Activated CD4-positive, alpha-beta T cell treated with anti-CD3 and anti-CD28 coated beads for 36 hours (primary cell): ENCODE measurements at places on chromosomes 2 and 18. TPM values are rescaled to one million over a fixed set of nuclear protein-coding genes. Genes with fewer than 3 reads are reported as not detected.

GRCh38 chr2:150690870-150691269 lies 203.4 kb upstream of the RND3 start:
- DNase-seq, result no peak
- no peak overlapping the region for H3K4me3 ChIP-seq
- no peaks in the 10 kb centered on the region for H3K4me1 ChIP-seq
- no peaks in the 10 kb centered on the region for H3K36me3 ChIP-seq
- H3K27me3 ChIP-seq, result no peaks in the 10 kb centered on the region

ATIC gene
- 300 TPM for total RNA-seq

MEX3C gene
- total RNA-seq, result 46.7 TPM

GRCh38 chr2:105925390-105925789 lies 180.7 kb downstream of the NCK2 start:
- H3K4me1 ChIP-seq, result peaks cover 60% of the 10 kb centered on the region
- H3K27ac ChIP-seq, result no peak overlapping the region
- DNase-seq, result no peak
- peaks cover 4% of the 10 kb centered on the region for H3K36me3 ChIP-seq
- H3K4me3 ChIP-seq, result no peak overlapping the region

- no peaks in the 10 kb centered on the region for H3K4me1 ChIP-seq
- no peak overlapping the region for H3K27ac ChIP-seq
- no peak for DNase-seq
- no peaks in the 10 kb centered on the region for H3K36me3 ChIP-seq
- H3K27me3 ChIP-seq, result no peaks in the 10 kb centered on the region
These were observed 111.7 kb downstream of the CHST9 start for GRCh38 chr18:27073404-27073830.

DNA sequence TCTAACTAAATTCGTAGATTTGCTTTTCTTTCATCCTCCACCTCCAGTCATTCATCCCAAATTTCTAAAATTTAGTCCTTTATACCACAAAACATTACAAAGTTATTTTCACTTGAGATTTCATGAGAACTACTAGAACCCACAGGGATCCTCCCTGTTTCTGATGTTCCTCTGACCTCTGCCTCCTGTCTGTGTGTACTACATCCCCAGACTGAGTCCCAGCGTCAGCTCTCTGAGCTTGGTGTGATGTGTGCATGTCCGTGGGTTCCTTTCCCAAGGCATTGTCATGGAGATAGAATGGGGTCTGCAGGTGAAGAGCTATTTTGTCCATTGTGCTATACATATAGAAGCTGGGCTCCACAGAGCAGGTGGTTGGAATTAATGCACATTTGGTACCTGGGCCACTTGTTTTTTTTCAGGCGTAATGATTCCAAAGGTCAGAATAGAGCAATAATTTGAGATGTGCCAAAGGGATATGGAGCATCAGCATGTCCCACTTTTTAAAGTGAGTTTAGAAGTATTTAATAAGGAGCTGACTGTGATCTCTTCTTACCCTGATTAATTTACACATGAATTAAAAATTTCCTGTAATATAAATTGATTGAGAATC lies 151.2 kb upstream of the BOD1L2 start:
- no peaks in the 10 kb centered on the region for H3K27me3 ChIP-seq
- H3K4me1 ChIP-seq, result peaks cover 9% of the 10 kb centered on the region
- peaks cover 2% of the 10 kb centered on the region for H3K36me3 ChIP-seq
- DNase-seq, result no peak
- no peak overlapping the region for H3K27ac ChIP-seq
- H3K4me3 ChIP-seq, result no peak overlapping the region

DNA sequence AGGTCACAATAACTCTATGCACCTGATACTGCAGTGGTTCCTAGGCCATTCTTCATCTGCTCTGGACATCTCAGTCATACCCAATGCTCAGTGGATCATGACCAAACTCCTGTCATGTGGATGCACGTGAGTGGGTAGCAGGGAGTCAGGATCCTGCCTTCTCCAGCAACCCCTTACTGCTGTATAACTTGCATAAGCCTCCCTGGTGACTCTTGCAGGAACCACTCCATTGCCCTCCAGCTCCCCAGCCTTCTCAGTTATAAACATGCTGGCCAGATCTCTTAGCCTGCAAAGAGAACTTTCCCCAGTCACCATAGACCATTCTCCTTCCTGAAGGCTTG lies 98.6 kb upstream of the ZNF397 start:
- H3K27me3 ChIP-seq, result no peaks in the 10 kb centered on the region
- no peak overlapping the region for H3K27ac ChIP-seq
- DNase-seq, result no peak
- peaks cover 22% of the 10 kb centered on the region for H3K36me3 ChIP-seq
- H3K4me3 ChIP-seq, result no peak overlapping the region
- H3K4me1 ChIP-seq, result peaks cover 8% of the 10 kb centered on the region
